CD4-positive, alpha-beta T cell (primary cell): ENCODE measurements at places on chromosomes 13 and 19. TPM values are rescaled to one million over a fixed set of nuclear protein-coding genes. Genes with fewer than 3 reads are reported as not detected.

- DNase-seq = peak; percentile 19
- H3K27ac ChIP-seq = no peak overlapping the region
- H3K4me3 ChIP-seq = peak overlapping the region; percentile 34
- H3K4me1 ChIP-seq = no peaks in the 10 kb centered on the region
Measured at GRCh38 chr19:6997679-6998445, 23.4 kb downstream of the MBD3L2B start.

The ZBTB32 gene
- 3.3 TPM for total RNA-seq

The FBXO27 gene
- total RNA-seq = 0.11 TPM

The EDNRB gene
- not detected for total RNA-seq

The MAG gene
- total RNA-seq = not detected

The GPR4 gene
- not detected for total RNA-seq

- H3K36me3 ChIP-seq = no peaks in the 10 kb centered on the region
- H3K4me3 ChIP-seq = no peak overlapping the region
- H3K4me1 ChIP-seq = peaks cover 10% of the 10 kb centered on the region
- H3K27me3 ChIP-seq = no peaks in the 10 kb centered on the region
- DNase-seq = no peak
- no peak overlapping the region for H3K27ac ChIP-seq
Measured at GRCh38 chr13:45049478-45049877, 60.1 kb downstream of the GPALPP1 start.

GRCh38 chr13:58960888-58961287 lies 1202.8 kb downstream of the DIAPH3 start:
- H3K4me3 ChIP-seq = no peak overlapping the region
- no peaks in the 10 kb centered on the region for H3K36me3 ChIP-seq
- DNase-seq = no peak
- H3K27me3 ChIP-seq = no peaks in the 10 kb centered on the region

DNA sequence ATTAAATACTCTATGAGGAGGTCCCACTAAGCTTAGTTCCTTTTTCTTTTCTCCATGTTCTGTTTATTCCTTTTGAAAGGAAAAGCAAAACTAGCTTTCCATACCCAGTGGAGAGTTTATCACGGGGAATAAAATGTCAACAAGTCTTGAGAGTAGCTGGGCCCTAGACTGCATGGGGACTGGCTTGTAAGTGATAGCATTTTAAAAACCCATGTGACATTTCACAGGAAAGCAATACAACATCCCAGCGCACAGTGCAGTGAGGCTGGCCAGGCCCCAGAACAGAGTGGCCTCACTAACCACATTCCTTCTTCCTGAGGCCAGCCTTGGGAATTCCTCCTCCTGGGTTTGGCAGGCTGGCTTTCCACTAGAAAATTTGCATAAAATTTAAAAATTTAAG lies 149.8 kb downstream of the DLEU7 start:
- no peak overlapping the region for H3K4me3 ChIP-seq
- H3K36me3 ChIP-seq = no peaks in the 10 kb centered on the region
- H3K27ac ChIP-seq = no peak overlapping the region
- no peaks in the 10 kb centered on the region for H3K4me1 ChIP-seq
- no peak for DNase-seq
- no peaks in the 10 kb centered on the region for H3K27me3 ChIP-seq

DNA sequence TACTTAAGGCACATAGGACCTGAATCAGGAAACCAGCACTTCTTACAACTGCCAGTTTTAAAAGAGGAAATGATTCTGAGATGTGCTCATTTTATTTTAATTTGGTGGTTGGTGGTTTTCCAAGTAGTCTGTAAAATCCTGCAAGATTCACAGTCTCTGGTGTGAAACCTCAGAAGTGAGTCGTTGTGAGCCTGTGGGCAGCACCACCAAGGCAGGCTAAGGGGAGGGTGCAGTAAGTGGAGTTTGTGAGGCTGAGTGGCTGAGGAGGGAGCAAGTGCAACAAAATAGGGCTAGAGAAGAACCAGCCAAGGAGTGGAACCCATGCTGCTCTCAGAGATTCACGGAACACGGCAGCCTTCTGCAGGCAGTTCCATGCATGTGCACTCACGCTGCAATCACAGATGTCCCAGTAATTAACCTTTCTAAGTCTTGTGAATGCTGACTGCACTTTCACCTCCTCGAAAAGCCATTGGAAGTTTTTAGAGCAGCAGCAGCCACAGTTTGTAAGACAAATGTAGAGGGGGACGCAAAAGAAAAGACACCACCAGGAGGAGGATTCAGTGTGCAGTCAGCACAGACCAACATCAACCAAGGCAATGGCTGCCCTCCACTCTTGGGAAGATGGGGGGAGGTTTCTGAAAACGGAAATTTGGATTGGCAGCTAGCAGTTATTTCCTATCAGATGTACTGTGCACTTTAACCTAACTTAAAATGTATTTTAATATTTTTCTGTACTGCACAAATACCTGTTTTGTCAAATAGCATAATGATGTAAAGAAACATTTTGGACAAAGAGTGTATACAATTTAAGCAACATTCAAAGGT lies 44.9 kb downstream of the ESD start:
- DNase-seq = peak; percentile 3
- H3K27me3 ChIP-seq = no peaks in the 10 kb centered on the region
- peaks cover 6% of the 10 kb centered on the region for H3K4me1 ChIP-seq
- H3K4me3 ChIP-seq = no peak overlapping the region
- H3K36me3 ChIP-seq = peaks cover 4% of the 10 kb centered on the region
- H3K27ac ChIP-seq = no peak overlapping the region

GRCh38 chr19:34918190-34918589 lies 8.5 kb upstream of the ZNF30 start:
- no peak overlapping the region for H3K27ac ChIP-seq
- no peaks in the 10 kb centered on the region for H3K4me1 ChIP-seq
- H3K4me3 ChIP-seq = no peak overlapping the region
- no peaks in the 10 kb centered on the region for H3K27me3 ChIP-seq

DNA sequence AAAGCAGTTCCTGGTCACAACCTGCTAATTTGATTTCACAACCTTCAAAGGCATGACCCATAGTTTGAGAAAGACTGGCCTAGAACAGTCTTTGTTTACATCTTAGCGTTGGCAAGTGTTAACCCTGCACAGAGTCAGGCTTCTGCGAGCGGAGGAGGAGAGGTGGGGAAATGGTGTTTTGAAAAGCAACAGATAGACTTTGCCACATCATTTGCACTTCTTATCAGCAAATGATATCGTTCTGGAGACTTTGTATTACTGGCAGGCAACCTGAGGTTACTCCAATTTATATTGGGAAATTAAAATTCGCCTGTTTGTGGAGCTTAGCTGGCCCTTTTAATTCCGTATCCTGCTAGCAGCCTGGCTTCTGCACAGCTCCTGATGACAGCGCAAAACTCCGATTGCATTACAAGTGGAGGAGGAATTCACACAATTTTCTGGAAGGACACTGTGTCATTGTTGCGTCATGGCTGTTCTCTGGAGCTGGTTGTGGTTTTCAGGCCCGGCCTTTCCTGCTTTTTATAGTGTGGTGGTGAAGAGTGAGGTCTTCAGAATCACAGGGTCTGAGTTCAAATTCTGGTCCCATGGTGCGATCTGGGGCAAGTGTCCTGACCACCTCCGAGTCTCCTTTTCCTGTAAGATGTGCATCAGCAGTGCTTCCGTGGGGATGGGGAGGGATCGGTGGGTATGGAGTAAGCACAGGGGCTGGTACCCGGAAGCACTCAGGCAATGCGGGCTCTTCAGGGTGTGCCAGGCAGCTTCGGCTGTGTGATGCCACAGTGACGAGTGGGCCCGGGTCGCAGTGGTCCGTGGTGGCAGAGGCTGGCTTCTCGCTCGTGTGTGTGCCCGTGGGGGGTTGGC lies 49.1 kb upstream of the EHD2 start:
- H3K27ac ChIP-seq = no peak overlapping the region
- DNase-seq = no peak
- H3K4me3 ChIP-seq = no peak overlapping the region
- peaks cover 18% of the 10 kb centered on the region for H3K4me1 ChIP-seq
- peaks cover 17% of the 10 kb centered on the region for H3K36me3 ChIP-seq

The PDCD2L gene
- total RNA-seq = 3.9 TPM

DNA sequence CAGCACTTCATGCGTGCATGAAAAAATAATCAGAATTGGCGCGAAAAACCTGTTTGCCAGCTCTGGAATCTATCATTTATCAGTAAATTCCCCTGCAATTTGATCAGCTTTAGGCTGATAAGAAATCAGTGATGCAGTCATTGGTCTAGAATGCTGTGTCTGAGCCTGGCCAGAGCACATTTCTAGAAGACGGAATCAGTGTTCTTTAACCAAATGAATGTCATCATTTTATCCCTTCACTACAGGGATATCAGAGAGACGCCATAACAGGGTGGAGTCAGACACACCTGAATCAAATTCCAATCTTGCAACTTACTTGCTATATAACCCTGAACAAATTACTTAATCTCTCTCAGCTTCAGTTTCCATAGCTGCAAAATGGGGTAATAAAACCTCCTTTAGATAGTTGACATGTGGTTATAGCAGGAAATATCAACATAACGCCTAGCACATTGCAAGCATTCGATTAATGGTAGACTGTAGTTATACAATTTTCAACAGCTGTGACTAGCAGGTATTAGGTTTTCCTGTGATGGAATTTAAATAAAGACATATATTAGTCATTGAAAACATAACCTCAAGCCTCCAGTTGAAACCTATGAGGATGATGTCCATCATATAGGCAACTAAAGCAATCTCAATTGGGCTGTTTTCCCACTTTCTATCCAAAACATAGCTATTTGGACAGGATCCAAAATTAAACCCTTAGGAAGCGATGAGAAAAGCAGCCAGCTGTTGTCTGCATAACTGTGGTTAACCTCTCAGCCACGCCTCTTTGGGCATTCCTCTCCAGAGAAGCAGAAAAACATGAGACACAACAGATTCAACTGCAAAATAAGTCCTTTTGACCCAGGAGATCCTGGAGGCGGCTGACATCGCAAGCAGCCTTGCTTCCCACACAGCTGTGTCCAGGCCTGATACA lies 51.6 kb upstream of the UBL3 start:
- peak overlapping the region; percentile 45 for H3K4me3 ChIP-seq
- no peaks in the 10 kb centered on the region for H3K27me3 ChIP-seq
- no peak overlapping the region for H3K27ac ChIP-seq
- H3K36me3 ChIP-seq = no peaks in the 10 kb centered on the region
- peak; percentile 16 for DNase-seq

The MATK gene
- total RNA-seq = 9.1 TPM

DNA sequence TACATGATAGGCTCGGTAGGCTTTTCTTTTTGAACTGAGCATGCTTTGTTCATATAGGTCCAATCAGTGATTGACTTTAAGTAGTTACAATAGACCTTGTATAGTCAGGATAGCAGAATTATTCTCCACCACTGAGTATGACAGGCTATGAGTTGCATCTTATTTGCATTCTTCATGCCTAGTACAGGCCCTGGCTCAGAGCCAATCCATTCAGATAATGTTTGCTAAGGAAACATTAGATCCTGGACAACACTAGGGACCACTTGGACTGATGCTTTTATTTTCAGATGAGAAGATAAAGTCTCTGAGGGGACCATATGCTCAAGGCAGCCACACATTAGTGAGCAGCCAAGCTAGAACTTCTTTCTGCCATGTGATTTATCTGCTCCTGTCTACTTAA lies 133.9 kb downstream of the KL start:
- DNase-seq = no peak
- no peaks in the 10 kb centered on the region for H3K27me3 ChIP-seq
- H3K36me3 ChIP-seq = no peaks in the 10 kb centered on the region
- H3K4me3 ChIP-seq = no peak overlapping the region

GRCh38 chr13:34345258-34345965 lies 527.5 kb downstream of the RFC3 start:
- no peaks in the 10 kb centered on the region for H3K27me3 ChIP-seq
- H3K27ac ChIP-seq = no peak overlapping the region
- no peak overlapping the region for H3K4me3 ChIP-seq
- H3K36me3 ChIP-seq = no peaks in the 10 kb centered on the region

DNA sequence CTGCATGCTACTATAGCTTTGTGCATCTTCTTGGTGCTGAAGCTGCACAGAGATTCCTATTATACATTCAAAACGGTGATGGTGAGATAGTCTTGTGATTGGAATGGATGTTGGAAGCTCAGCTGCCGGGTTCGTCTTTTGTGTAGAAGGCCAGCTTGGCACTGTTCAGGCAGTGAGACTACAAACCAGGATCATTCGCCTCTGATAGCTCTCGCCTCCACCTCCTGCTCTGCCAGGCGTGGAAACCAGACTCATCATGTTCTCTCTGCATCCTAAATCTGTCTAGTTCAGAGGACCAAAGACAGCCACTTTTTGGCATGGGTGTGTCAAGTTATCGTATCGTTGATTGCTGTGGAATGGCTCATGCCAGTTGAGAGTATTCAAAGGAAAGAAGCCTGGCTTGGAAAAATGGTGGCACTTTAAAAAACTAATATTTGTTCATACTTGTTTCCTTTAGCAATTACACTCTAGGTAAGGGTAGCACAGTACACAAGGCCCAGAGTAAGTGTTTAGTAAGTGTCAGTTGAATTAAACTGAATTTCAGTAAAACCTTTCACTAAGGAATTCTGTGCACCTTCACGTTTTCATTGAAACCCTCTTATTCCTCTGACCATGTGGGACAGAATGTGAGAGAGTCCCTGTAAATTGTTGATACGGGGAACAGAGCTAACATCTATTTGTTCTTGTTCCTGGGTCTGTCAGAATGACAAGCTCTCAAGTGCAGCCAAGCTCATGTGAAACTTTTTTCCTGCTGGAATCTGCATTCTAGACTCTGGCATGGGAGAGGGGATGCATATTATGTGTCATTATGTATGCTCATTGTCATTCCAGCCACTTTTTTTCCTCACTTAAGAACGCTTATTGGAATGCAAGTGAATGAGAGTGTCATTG lies 69.8 kb downstream of the DPY19L3 start:
- H3K4me3 ChIP-seq = no peak overlapping the region
- H3K36me3 ChIP-seq = no peaks in the 10 kb centered on the region
- no peaks in the 10 kb centered on the region for H3K4me1 ChIP-seq
- no peak overlapping the region for H3K27ac ChIP-seq
- DNase-seq = no peak

The CFD gene
- 2.3 TPM for total RNA-seq

- H3K27ac ChIP-seq = peak overlapping the region; percentile 66
- H3K36me3 ChIP-seq = no peaks in the 10 kb centered on the region
- peak overlapping the region; percentile 28 for H3K4me3 ChIP-seq
- no peaks in the 10 kb centered on the region for H3K27me3 ChIP-seq
Measured at GRCh38 chr13:50893211-50893852, 16.3 kb upstream of the RNASEH2B start.

- no peaks in the 10 kb centered on the region for H3K27me3 ChIP-seq
- no peaks in the 10 kb centered on the region for H3K36me3 ChIP-seq
- H3K4me3 ChIP-seq = no peak overlapping the region
- no peak for DNase-seq
- H3K4me1 ChIP-seq = no peaks in the 10 kb centered on the region
Measured at GRCh38 chr13:62040806-62041205, 625.2 kb upstream of the PCDH20 start.

DNA sequence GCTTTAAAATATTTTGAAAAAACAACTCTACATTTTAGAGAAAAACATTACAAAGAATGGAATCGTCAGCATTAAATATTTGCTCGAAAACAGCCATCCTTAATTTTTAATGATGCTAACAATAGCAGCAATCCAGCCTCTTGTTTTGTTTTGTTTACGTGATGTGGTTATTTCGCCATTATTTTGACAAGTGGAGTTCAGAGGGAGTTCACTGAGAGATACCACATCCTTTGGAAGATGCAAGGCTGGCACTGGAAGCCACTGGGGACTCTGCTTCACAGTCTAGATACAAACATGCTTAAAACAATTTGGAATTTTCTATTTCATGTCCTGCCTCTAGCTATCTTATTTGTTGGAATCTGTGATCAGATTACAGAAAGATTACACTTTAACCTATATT lies 556.3 kb downstream of the PCDH17 start:
- H3K4me1 ChIP-seq = no peaks in the 10 kb centered on the region
- H3K27ac ChIP-seq = no peak overlapping the region
- no peak for DNase-seq
- H3K4me3 ChIP-seq = no peak overlapping the region
- H3K27me3 ChIP-seq = no peaks in the 10 kb centered on the region
